ENCODE measurements at places on chromosomes 6 and 20.

- no peak for DNase-seq
Observed at GRCh38 chr20:46357030-46357514, 48.8 kb upstream of the CDH22 start.

- DNase-seq = no peak
Observed at GRCh38 chr6:56949265-56949664, 5.6 kb upstream of the BEND6 start.

DNA sequence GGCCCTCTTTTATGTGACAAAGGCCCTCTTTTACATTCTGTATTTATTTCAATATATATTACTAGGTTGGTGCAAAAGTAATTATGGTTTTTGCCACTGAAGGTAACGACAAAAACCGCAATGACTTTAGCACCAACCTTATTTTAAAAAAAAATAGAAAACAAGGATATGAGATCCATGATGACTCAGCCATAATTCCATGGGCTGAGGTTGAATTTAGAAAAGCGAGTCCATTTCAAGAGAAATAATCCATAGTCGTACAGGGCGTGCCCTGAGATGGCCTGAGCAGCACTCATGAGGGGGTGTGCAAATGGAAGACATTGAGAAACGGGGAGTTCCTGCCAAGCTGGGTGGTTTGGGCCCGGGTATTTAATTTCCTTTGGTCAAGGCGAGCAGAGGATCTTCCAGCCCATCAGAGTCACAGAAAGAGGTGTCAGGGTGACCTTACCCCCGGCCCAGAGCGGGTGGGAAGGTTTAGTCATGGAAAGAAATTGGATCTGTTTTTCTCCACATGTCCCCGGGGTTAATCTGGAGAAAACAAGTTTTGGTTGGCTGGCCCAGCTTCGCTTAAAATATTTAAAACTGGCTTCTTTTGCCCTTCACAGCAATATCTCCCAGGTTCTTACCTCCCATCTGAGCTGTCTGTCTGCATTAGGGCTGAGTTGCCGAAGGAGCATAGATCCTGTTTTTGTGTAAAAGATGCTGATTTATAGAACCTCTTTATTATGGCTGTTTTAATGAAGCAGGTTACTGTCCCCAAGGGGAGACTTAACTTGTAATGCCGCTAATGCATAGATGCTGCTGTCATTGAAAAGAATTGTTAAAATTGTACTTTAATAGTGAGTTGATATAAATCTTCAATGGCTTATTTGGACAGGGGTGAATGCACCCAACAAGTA lies 255.6 kb downstream of the PREX1 start:
- no peak for DNase-seq

DNA sequence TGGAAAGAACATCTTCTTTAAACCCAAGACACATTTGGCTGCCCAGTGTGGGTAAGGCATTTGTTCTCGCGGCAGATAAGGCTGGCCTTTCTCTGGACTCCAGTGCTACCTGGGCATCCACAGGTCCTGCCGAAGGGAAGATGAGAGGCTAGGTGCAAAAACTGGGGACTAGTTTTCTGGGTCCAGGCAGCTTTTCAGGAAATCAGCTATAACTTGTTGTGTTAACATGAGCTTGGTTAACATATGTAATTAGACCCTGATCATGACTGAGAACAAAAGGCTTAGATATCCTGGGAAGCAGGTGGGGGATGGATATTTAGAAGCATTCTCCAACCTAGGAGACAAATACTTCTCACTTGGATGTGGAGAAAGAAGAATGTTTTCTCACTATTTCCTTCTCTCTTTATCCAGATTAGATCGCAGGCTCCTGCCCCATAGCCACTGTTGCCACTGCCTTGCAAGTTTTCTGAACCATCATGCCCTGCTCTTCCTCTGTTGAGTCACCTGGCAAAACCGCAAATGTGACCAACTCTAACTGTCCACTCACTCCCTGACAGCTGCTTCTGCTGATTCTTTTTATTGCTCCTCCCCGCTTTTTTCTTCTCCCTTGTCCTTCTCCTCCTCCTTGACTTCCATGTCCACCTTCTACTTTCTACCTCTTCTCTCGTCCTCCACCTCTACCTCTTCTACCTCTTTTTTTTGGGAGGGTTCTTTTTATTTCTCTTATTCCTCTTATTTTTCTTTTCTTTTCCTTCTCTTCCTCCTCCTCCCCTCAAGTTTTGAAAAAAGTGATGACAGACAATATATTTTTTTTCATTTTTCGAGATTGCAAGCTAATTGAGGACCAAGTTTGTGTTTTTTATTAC lies 258.1 kb downstream of the UTRN start:
- no peak for DNase-seq

DNA sequence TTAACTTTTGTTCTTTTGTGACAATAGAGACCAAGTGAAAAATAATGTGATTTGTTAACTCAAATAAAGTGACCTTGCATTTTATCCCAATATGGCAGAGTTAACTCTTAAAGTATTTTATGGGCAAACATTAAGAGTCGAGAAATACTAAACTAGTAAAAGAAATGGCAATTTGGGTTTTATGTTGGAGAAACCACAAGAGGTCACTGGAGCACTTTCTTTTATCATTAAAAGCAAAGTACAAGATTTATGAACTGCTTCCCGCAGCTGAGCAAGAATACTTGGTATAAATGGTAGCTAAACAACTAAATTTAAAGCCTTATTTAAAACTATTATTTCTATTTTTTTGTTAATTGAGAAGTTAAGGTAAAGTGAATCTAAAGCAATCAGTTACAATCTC lies 33.5 kb upstream of the MCM9 start:
- DNase-seq = no peak

GRCh38 chr6:41523915-41524633 lies 22.1 kb upstream of the FOXP4 start:
- no peak for DNase-seq

- no peak for DNase-seq
Observed at GRCh38 chr20:6868861-6869260, 101.4 kb downstream of the BMP2 start.

DNA sequence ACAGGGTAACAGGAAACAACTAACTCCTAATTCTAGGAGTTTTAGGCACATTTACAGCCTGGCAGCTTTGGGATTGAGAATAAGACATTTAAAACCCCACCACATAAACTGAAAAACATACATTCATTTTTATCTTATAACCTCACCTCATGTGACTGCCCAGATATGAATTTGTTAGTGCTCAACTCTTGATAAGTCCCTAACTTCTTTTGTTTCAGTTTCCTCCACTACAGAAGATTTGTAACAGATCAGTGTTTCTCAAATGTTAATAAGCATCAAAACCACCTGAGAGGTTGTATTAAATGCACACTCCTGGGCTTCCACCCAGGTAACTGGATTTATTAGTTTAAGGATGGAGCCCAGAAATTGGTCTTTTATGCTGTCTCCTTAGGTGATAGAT lies 190.1 kb upstream of the ARID1B start:
- DNase-seq = no peak

- no peak for DNase-seq
Observed at GRCh38 chr20:62768551-62769287, 27.6 kb upstream of the MRGBP start.

DNA sequence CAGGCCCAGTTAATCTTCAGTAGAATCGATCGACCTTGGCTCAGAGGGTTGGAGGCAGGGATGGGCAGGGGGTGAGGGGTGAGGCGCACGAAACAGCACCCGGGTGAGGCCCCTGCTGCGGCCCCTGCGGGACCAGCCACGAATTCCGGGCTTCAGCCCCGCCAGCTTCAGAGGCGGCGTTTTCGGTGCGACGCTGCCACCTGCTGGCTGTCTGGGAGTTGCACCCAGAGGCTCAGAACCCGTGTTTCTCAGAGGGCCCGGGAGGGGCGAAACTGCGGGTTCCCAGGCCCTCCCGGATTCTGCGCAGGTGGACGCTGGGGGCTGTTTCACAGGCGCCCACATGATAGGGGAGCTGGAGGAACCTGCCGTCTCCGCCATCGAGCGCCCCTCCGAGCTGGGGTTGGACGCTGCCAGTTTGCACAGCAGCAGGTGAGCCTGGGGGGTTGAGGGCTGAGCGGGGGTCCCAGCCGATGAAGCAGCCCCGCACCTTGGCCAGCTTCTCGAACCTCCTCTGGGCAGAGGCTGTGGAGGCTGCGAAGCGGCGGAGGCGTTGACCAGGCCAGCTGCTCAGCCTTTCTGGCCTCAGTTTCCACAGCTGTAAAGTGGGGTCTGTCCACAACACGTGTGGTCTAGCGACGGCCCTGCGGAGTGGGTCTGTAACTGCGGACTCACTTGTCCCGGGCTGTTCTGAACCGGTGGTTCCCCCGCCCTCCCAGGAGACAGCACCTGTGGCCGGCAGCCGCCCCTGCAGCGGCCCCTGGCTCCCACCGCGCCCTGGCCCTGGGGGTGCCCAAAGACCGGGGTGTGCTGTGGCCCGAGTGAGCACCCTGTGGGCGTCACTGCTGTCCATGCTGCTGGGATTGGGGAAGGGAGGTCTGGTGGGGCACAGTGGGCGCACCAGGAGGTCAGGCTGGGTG lies 2.5 kb upstream of the BHLHE23 start:
- peak; percentile 86 for DNase-seq

GRCh38 chr6:72382602-72383529 lies 239.0 kb upstream of the KCNQ5 start:
- no peak for DNase-seq

DNA sequence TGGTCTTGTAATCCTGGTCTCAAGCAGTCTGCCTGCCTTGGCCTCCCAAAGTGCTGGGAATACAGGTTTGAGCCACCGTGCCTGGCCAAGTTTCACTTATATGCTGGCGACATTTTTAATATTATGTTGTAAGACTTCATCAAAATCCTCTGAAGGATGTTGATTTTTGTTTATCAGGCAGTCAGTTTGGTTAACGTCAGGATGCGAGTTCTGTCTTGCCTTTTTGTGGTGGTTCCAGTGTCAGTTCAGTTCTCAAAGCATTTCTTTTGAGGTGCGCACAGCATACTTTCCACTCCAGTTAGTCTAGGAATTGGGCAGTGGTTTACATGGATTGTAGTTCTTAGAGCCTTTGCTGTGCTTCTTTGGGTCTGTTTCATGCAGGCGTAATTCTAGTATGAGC lies 24.9 kb downstream of the SCAF8 start:
- DNase-seq = no peak

GRCh38 chr6:113597231-113597583 lies 259.9 kb upstream of the MARCKS start:
- DNase-seq = no peak

DNA sequence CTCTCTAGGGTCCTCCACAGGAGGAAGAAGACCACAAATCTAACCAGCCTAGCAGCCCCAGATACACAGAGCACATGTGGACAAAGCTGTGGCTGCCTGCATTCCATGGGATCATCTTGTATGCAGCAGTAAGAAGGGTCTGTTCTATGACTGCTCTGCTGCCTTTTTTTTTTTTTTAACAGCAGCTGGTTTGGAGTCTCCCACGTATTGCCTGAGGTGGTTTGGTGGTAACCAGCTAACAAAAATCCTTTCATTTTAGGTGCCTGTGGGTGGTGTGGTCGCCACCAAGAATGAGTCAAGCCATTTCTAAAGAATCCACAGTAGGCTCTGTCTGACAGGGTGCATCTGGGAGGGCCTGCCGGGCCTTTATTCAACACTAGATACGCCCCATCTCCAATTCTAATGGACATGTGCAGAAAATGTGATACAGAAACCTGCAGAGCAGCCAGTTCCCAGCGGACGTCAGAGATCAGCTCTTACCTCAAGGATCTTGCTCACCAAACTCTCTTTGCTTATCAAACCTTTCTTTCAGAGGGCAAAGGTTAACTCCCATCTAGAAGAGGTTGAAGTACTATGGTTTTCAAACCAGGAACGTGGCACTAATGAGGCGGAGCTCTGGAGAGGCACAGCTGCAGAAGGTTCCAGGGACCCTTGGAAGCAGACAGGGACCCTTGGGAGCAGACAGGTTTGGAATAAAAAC lies 32.0 kb downstream of the GNAS-AS1 start:
- DNase-seq = no peak

GRCh38 chr6:80165143-80165542 lies 58.7 kb downstream of the BCKDHB start:
- DNase-seq = no peak

DNA sequence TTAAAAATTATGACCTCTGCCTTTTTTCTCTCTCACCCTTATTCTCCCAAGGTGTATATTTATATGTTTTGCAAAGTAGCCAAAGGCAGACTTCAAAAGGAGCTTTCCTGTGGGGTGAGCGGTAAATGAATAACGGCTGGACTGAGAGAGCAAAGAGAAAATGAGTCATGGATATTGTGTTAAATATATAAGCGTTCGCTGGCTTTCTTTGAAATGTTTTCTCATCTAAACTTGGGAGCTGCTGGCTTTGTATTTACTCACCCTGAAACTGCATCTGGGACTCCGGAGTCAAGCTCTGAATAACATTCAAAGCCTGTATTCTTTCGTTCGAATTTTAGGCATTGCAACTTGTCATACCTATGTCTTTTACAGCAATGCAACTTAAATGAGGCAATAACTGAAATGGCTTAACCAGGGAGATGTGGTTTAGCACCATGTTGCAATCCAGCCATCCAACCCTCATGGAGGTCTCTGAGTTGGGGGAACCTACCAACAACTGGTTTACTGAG lies 32.0 kb downstream of the ATXN1 start:
- DNase-seq = no peak

DNA sequence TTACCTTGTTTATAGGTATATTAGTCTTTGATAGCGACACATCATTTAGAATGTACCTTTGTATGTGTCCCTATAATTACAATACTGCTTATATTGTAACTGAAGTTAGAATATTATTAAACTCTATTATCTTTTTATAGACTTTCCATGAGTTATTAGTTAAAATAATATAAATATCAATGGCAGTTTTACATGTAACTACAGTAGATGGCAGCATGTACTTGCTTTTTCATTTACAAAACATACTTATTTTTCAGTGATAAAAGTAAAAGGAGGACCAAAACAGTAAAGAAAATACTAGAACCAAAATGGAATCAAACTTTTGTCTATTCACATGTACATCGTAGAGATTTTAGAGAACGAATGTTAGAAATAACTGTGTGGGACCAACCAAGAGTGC lies 364.3 kb downstream of the RIMS1 start:
- DNase-seq = no peak

GRCh38 chr20:11675920-11676629 lies 241.6 kb upstream of the BTBD3 start:
- DNase-seq = no peak

DNA sequence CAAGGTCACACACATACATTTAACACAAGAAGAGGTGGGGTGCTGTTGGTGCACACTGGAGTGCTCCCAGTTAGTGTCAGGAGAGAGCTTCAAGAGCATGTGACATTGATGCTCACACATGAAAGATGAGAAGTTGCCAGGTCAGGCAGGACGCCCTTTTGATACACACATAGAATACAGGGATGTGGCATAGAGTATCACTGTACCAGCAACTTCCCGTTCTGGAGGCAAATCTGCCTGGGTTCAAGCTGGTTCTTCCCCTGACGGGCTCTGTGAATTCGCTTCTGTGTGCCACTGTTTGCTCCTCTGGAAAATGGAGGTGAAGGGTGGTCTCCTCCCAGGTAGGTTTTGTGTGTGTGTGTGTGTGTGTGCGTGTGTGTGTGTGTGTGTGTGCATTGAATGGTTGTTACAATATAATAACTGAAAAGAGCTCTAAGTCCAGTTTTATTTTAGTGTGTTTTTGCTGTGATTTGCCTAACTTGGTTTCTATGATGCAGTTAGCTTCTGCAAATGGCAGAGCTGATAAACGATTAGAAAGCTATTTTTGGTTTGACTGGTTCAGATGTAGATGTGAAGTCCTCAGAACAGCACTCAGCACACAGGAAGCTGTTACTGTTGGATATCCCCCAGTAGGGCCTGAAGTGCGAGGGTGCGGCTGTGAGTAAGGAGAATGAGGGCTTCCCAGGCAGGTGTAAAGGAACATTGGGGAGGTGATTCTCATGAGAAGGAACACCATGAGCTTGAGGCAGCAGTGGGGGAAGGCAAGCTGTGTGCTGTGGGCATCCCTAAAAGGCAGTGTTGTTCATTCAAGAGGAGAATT lies 53.4 kb downstream of the HIVEP1 start:
- DNase-seq = no peak

GRCh38 chr6:164066766-164067165 lies 652.2 kb downstream of the QKI start:
- no peak for DNase-seq
